ENCODE measurements at places on chromosomes 6 and 20.

- no peak for DNase-seq
Measured at GRCh38 chr6:123967905-123968304, 164.2 kb downstream of the NKAIN2 start.

- DNase-seq = no peak
Measured at GRCh38 chr6:22145376-22145775, 151.5 kb downstream of the PRL start.

DNA sequence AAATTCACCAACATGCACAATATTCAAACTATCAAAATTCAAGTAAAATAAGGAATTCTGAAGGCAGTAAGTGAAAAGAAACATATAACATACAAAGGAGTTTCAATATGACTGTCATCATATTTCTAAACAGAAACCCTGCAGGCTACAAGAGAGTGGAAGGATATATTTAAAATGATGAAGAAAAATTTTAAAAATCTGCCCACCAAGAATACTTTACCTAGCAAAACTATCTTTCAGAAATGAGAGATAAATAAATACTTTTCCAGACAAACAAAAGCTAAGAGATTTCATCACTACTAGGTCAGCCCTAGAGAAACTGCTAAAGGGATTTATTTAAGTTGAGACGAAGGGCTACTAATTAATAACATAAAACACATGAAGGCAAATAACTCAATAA lies 73.8 kb upstream of the MANEA start:
- no peak for DNase-seq

DNA sequence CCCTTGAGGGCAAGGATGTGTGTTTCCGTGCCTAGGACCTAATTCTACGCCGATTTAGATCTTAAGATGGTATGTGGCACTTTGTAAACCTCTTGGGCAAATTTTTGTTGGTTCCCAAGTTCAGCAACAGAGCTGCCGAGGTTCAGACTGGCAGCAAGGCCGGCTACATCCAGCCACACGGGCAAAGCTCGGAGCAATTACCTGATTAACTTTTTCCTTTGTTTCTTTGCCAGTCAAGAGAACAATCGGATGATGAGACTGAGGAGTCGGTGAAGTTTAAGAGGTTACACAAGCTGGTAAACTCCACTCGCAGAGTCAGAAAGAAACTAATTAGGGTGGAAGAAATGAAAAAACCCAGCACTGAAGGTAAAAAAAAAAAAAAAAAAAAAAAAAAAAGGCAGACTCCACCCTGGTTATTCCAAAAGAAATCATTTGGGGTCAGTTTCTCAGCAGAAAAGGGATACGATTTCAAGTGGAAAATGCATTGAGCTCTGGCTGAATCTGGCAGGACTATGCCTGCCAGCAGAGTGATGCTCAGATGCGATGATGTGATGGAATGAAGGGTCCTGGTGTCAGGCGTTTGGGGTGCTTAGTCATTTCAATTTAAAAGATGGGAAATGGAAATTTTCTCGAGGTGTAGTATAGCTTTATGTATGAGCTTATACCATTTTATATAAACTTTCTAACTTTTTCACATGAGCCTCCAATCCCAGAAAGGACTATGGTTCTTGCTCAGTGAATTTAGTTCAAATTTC lies 171.6 kb downstream of the SASH1 start:
- DNase-seq = no peak
